ENCODE measurements at places on chromosomes 2 and 18.
A peak's percentile ranks its signal among the peaks of the same experiment; 100 is the strongest.

GRCh38 chr2:14642499-14642898 lies 10.0 kb downstream of the LRATD1 start:
- no peak for DNase-seq

GRCh38 chr2:27303093-27304025 lies 4.9 kb downstream of the UCN start:
- DNase-seq = no peak

GRCh38 chr2:20359096-20359495 lies 8.5 kb upstream of the PUM2 start:
- DNase-seq = no peak

GRCh38 chr2:240569523-240569997 lies 1.3 kb downstream of the RNPEPL1 start:
- DNase-seq = no peak

DNA sequence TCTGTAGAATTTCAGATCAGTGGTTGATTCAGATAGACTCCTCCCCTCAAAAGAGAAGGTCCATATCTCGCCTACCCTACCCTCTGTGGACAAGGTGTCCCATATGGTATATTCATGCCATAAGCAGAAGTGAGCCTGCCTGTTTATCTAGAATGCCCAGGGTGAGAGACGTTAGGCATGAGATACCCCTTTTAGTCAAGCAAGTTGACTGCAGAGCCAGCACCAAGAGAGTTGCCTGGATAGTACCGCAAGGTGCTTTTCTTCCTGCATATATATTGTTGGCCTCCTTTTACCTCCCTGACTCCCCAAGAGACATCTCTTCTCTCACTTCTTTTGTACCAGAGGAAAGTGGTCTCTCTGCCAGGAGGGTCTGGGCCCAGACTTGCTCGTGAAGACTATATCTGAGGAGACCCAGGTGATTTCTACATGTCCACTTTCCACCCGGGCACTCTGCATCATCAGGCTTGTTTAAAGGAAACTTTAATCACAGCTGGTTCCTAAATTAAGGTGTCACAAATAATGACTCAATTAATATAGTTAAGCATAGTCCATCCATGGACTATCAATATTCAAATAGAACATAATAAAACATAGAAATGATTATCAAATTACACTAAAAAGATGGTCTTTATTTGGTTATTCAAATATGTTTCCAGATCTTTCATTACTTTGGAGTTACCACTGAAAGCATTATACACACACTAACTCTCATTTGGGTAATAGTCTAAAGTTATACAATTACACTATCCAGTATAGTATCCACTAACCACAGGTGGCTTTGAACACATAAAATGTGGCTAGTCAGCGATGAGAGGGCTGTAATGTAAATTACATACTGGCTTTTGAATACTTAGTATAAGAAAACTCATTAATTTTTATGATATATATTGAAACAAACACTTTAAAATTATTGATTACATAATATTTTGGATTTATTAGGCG lies 4.1 kb downstream of the ITGA4 start:
- peak; percentile 15 for DNase-seq

GRCh38 chr2:234853729-234854128 lies 98.1 kb upstream of the SH3BP4 start:
- no peak for DNase-seq

DNA sequence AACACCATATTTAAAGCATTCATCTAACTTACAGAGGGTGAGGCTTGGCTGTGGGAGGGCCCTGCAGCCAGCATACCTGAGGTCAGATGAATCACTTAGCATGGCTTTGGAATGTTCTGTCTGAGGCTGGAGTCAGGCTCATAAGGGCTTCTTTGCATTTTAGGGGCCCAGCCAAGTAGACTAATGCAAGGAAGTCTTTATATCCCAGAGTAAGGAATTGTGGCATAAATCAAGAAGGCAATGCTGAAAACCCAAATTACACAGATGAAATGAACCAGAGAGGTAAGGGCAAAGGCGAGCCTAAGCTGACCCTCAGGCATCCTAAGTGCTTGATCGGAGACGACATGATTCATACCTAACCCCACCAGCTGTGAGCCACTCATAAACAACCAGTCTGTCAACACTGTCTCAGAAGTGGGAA lies 383.6 kb downstream of the DCC start:
- DNase-seq = no peak

DNA sequence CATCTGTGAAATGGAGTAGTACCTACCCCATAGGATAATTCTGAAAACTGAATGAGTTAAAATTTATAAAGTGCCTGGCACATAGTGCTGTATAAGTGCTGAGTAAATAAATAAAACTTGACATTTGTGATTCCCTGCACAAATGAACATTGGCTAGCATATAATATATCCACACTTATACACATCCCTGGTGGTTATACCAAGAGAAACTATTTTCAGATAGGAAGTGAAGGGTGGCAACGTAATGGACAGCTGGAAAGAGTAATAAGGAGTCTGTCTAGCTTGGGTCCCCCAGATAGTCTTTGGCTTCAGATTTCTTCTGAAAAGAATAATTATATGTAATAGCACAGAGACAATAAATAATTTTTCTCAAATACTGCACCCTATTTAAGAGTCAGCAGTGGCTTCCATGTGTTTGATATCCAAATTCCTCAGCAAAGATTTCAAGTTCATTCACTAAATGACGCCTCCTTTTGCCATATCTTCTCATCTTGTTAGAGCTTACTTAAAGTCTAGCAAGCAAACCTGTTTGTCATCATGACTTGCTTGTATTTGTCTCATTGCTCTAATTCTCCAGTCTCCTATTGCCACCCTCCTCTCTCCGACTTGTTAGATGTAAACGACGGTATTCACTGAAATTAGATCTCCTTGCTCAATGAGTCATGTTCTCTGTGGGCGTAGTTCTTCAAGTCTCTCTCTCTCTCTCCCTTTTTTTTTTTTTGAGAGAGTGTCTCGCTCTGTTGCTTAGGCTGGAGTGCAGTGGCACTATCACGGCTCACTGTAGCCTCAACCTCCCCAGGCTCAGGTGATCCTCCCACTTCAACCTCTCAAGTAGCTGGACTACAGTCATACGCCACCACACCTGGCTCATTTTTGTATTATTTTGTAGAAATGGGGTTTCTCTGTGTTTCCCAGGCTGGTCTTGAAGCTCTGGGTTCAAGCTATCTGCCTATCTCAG lies 8.7 kb upstream of the ADGRF3 start:
- no peak for DNase-seq

Data from mucosa of descending colon (tissue), 3 donors.